ENCODE measurements at places on chromosomes 16 and 17.
A peak's percentile ranks its signal among the peaks of the same experiment; 100 is the strongest.

DNA sequence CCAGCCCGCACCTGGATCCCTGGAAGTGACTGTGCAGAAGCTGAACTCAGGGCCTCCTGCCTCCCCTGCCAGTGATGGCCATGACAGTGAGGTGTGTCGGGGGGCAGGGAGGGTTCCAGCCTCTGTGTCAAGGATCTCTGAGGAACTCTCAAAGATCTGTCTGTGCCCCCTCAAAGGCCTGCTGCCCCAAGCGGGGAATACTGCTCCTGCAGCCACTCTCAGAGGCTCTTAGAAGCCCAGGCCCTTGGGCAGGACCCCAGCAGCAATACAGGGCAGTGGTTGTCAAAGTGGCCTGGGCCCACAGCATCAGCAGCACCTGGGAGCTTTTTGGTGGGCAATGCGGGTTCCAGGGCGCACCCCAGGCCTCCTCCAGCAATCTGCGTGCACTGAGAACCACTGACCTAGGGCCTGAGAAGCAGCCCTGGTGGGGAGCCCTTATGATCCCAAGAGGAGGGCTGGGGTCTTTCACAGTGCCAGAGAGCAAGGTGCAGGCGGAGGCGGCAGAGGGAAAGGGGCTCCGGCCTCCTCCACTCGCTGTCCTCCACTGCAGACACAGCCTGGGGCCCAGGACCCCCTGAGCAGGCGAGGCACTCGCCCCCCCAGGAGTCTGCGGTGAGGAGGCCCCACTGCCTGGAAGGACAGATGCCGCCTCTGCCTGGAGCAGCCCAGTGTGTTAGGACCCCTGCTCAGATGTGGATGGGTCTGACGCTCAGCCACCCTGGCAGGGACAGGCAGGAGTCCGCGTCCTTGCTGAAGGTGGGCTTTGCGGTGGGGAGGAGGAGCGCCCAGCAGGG, 42.1 kb downstream of the ENGASE start:
- no peak for DNase-seq

- no peak for DNase-seq
These were observed 3.9 kb downstream of the PAQR4 start for GRCh38 chr16:2973093-2973492.

GRCh38 chr16:4517812-4518680, 20.5 kb downstream of the CDIP1 start:
- DNase-seq = peak; percentile 69

GRCh38 chr16:69225121-69225520, 38.2 kb downstream of the SNTB2 start:
- DNase-seq = no peak

- no peak for DNase-seq
These were observed 664.5 kb downstream of the WWOX start for GRCh38 chr16:78763821-78764440.
